ENCODE measurements at places on chromosomes 5 and 9.

- no peak for DNase-seq
These were observed 49.5 kb upstream of the TYRP1 start for GRCh38 chr9:12643686-12644085.

- no peak for DNase-seq
These were observed 375.0 kb downstream of the TMEM232 start for GRCh38 chr5:110351430-110351829.

DNA sequence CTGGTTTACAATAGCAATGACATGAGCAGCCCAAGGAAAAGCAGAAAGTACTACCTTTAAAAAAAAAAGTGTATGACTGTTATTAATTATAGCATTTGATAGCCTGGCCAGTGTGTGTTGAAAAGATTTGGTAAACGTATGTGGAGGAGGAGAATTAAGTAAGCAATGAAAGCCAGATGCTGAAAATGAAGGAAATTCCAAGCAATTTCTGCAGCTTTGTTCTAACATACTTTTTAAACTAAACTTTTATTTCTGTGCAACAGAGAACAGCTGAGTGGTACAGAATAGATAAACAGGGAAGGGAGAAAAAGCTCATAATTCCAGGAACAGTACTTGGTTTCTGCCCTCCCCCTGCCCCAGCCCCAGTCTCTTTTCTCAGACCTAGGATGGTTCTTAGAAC lies 252.6 kb downstream of the ADAMTSL1 start:
- no peak for DNase-seq

DNA sequence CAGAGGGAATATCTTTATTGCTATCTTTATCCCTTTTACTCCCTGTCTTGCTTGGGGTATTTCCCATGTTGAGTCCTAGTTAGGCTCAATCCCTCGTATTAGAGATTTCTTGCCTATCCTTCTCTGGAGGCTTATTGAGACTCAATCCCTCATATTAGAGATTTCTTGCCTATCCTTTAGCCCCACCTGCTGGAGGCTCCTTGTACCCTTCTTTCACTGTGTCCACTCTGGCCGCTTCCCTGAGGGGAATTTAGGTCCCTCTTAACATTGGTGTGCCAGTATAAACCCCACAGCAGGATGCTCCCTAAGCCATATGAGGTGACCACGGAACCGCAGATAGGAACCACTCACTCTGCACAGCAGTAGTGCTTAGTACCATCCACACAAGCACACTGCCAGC lies 110.7 kb upstream of the MAMDC2 start:
- DNase-seq = no peak

DNA sequence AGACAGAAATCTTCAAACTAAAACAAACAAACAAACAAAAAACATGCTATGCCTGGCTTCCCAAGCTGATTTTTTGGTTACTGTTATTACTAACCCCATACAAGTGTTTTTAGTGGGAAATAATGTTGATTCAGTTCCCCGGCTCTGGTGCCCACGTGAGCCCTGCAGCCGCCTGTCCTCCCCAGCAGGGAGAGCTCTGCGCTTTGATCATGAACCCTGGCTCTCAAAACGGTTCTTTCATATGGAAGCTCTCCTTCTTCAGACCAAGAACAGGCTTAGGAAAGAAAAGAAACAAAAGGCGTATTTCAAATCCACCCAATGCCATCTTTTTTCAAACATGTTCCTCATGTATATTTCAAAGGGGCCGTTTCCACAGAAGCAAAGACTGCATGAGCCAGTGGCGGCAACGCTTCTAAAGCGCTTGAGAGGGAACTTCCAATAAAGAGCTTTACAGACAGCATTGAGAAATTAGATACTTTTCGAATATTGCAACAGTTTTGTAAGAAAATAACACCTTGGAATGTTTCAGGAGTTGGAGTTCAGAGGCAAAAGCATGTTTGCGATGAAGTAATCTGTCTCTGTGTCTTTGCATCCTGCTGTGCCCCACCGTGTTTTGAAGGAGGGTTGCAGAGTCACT lies 74.8 kb downstream of the ICE1 start:
- DNase-seq = peak; percentile 59

DNA sequence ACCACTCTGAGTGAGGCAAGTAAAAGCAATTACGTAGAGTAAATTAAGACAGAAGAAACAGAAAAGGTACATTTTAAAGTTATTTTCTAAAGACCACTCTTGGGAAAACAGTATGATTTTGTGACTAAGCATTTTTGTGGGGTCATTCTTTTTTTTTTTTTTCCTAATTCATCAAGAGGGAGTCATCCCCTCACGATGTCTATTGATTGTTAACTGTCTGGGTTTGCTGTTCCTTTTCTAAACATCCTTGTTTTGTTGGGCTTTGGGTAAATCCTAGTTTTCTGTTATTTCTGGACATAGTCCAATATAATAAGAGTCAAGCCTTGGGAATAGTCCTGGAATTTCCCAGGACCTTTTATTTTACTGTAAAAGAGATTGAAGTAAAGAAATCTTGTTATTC lies 63.8 kb downstream of the ANKRD55 start:
- no peak for DNase-seq

DNA sequence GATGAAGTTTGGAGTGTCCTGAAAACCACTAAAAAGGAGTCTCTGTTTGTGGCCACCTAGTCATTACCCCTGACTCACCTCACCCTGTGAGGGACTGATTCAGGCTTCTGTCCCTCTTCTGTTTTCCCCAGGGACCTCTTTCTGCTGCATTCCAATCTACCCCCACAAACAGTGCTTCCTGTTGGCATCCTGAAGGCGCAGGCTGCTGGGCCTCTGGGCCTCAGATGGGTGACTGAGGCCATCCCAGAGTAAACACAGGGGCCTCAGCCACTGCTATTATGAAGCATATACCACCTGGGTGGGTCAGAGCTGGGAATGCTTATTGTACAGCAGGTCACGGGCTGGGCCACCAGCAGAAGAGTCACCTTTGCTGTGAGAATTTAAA lies 20.0 kb downstream of the MORN5 start:
- DNase-seq = no peak

GRCh38 chr5:28516722-28517121 lies 1478.3 kb upstream of the CDH9 start:
- DNase-seq = no peak

DNA sequence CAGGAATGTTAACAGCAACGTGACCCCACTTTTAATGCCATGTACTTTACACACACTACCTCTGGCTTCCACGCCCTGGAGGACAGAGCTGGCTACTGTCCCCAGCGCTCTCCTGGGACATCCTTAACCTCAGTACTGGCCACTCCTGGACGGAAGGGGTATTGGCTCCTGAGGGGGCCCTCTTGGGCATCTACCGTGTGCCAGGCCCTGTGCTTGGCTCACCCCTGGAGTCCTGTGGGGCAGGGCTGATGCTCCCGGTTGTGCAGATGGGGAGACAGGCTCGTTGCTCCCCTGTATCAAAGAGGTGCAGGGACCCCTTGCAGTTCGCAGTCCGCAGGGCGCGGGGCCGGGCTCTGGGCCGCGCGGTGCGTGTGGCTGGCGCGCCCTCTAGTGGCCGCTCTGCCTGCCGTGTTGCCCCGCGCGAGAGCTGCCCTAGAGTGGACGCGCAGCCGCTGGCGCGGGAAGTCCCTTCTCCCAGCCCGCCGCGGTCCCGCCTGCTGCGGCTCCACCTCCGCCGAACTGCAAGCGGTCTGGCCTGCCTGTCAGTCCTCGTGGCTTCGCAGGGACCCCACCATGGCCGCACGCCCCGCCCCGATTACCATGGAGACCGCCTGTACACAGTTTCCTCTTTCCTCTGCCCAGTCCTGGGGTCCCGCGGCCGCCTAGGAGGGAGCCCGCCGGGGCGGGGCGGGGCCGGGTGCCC lies at the start of gene WDR38:
Gene WDR38 (plus strand): TSS at position 632 of the 703 bp plus-strand sequence. CDS start 72 bp downstream, outside the sequence.
- DNase-seq = no peak

- DNase-seq = no peak
These were observed 100.5 kb upstream of the CCDC152 start for GRCh38 chr5:42655982-42656650.

- no peak for DNase-seq
These were observed 133.2 kb downstream of the ENTREP1 start for GRCh38 chr9:69458176-69458575.

- no peak for DNase-seq
These were observed 34.1 kb downstream of the IRF1 start for GRCh38 chr5:132456296-132456986.

DNA sequence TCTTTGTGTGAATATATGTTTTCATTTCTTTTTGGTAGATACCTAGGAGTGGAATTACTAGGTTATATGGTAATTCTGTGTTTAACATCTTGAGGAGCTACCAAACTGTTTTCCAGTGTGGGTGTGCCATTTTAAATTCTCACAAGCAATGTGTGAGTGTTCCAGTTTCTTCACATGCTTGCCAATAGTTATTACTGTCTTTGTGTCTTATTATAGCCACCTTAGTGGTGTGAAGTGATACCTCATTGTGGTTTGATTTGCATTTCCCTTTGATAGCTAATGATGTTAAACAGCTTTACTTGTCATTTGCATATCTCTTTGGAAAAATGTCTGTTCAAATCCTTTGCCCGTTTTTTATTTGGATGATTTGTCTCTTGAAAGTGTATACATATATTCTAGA lies 513.0 kb downstream of the TMEM38B start:
- no peak for DNase-seq

Measured in renal pelvis (tissue), 12 donors.